HS-27A (cell line): ENCODE measurements at places on chromosomes 11 and 22.

DNA sequence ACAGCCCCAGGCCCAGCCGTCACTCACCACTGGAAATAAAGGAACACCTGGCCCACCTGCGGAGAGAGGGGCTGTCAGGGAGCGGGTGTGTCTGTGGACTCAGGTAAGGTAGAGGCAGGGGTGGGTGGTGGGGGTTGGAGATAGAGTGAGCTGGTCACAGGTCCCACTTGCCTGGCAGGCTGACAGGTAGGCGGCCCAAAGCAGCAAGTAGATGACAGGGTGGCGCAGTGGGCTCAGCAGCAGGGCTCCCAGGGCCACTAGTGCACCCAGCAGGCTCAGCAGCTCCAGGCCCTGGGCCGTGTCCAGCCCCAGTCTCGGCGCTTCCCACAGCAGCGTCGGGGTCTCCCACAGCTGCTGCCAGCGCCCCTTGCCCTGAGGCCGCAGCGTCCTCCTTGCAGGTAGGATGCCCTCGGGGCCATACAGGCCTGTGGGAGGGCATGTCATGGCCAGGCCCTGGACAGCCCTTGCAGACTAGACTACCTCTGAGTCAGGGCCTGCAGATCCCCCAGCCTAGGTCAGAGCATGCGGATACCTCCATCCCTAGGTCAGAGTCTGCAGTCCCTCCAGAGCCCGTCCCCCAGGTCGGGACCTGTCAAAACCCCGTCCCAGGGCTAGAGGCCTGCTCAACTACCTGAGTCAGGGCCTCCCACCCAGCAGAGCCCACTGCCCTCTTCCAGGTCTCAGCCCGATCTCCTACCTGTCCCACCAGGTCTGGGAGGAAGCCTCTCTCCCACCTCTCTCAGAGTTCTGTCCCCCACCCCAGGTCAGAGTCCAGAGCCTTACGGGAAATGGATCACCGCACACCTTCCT, 686 bp downstream of the LMF2 start:
- DNase-seq: no peak

- no peak for DNase-seq
Observed at GRCh38 chr11:120248551-120249278, 8.8 kb downstream of the POU2F3 start.

DNA sequence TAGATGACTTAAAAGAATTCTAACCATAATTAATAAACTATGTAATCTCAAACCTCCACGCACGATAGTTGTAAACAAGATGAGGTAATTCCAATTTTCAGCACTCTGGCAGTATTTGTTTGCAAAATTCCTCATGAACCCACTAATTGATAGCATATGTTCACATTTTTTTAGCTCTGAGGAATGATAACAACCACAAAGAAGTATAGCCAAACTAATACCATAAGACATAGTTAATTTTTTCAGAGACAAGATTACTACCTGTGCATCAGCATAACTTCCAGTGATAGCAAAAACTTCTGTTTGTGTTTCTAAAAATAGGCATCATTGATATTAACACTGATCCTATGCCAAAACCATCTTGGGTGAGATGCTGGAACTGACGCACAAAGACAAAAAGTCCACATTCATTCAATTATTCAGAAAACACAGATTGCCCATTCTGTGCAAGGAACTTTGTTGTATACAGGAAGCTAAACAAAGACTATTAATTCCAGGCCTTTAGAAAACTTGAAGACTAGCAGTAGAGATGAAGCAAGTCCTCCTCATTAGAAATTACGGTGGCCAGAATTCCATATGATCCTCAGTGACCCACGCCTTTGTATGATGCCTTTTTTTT, 57.7 kb downstream of the PDGFD start:
- DNase-seq: no peak

DNA sequence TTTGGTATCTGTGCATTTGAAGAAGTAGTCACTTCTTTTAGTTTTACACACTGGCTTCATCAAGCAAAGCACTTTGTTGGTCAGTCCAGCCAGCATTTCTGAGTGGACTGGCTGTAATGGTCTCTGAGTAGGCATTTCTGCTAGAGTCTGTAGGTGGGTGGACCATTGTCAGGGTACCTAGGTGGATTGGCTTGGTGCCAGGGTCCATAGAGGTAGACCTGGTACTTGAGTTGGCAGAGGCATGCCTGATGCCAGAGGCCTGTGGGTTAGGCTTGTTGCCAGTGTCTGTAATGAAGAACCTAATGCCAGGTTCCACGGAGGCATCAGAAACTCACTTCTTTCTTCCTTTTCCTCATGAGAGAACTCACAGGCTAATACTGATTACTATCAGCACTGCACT, 157.9 kb upstream of the C11orf87 start:
- no peak for DNase-seq

GRCh38 chr11:9315078-9315688, 790 bp upstream of the TMEM41B start:
- DNase-seq: no peak

DNA sequence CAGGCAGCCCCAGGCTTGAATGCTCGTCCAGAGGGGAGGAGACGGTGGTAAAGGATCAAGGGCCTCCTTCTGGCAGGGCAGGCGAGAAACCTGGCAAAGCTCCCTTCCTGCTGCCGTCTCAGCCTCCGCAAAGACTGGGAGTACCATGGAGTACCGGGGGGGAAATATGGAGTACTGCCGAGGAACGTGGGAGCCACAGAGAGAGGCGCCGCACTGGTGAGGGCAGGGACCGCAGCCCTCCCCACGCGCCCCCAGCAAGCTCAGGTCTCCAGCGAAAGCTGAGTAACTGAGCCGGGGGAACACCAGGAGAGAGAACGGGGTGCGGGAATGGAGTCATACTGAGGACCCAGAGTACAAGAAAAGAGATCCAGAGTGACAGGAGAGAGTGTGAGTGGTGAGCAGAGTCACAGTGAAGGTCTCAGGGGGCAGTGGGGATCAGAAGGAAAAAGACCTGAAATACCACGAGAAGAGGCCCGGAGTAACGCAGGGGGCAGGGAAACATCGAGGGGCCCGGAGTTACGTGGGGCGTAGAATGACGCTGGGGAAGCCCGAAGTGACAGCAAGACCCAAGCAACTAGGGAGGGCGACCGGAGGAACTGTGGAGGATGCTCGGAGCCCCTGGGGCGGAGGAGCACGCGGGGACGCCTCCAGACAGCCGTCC, 740 bp downstream of the EML3 start:
- no peak for DNase-seq

DNA sequence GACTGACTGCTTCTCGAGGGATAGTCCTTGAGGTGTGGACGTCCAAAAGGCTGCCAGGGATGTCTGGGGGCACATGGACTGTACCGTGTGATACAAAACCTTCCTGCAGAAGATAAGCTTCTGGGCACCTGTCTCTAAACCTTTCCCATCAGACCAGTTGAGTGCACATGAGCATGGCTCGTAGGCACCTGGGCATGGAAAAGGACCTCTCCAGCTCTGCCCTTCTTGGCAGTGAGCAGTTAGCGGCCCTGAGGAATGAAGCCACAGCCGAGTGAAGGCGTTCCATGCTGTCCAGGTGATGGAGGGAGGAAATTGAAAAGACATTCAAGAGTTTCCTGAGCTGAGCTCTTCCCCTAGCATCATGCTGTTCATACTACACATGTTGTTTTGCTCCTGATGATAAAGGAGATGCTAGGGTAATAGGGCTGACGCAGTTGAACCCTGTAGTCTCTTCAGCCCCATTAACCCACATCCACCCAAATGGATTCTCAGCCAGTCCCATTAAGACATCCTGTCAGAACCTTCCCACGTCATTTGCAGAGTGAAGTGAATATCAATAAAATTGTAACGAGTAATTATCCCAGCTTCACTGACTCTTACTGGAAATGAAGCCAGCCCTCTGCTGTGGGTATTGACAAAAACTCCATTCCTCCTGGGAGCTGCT, 138.6 kb downstream of the KIRREL3 start:
- DNase-seq: no peak

DNA sequence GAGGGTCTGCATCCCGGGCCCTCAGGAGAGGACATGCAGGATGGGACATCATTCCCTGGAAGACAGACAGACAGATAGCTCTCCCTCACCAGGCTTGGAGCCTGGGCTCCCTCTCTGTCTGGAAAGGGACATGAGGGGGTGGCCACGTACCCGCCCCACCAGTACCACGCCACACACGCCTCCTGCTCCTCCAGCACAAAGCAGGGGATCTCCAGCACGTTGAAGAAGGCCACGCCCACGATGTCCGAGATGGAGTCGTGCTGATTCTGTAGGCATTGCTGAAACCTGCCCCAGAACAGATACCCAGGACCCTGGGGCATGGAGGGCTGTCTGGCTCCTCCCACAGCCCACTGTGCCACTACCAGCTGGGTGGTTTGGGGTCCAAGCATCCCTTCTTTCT, 2.2 kb downstream of the PLA2G3 start:
- DNase-seq: no peak

DNA sequence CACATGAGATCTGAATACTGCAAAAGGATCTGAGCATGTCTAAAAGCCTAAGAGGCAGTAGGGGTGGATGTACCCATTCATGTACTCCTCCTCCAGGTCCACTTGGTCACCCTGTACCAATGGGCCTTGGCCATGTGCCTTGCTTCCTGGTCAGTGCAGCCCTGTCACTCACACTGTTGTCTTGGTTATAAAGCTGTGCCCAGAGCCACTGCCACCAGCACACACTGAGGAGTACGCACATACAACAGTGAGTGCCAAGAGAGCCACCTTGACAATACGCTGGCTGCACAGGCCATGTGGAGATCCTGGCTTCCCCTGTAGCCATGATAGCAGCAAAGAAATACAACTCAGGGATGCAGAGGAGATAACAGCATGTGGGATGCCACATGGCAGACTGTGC, 96.4 kb upstream of the LDLRAD3 start:
- no peak for DNase-seq

DNA sequence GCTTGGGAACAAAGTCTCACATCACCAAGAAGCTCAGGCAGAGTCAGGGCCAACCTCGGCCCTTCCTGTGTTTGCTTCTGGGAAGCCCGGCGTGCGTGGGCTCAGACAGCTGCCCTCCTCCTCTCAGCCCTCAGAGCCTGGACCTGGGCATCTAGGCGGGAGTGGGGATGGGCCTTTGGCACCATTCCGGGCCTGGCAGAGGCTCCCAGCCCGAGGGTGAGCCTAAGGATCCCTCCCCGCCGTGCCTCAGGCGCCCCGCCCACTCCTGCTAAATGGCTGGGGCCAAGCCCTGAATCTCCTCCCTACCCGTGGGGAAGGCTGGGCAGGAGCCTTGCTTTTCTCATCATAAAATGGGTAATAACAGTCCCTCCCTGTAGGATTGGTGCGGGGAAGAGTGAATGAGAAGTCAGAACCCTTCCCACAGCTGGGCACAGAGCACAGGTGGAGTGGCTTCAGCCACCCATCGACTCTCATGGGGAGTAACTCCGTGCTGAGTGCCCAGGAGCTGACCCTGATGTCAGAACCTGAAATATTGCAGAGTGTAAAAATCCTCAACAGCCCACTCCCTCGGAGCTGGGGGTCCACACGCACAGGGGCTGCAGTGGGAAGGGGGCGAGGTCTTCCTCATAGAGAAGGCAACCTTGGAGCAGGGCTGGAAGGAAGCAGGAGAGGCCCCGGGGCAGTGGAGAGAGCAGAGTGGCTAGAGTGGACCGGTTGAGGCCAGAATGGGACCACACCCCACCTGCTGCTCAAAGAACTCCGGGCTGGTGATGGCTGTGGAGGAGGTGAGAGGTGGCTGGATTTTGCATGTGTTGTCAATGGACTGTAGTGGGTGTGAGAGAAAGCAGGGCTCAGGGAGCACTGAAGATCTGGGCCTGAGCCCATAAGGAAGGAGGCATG, 18.8 kb upstream of the CDKN1C start:
- DNase-seq: no peak

DNA sequence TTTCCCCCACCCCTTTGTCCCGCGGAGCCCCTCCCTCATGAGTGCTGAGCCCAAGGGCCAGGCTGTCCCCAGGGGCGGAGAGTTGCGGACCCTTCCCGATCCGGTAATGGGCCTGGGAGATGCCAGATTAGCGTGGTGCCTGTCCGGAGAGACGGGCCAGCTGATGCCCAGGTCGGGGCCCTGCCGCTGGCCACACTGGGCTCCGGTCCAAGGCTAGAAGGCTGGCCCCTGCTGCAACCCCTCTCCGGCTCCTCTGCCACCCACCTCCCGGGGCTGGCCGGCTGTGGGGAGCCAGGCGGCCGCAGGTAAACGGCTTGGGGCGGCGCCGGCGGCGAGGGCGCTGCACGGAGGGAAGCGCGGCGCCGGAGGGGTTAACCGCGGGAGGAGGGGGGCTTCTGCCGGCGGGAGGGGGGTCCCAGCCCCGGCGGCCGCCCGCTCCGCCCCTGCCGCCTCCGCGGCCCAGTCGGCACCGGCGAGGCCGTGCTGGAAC, at the start of gene KCNK4:
KCNK4 (plus strand) TSS at position 41 of the 490 bp plus-strand sequence. CDS start 1,717 bp downstream, outside the sequence.
- DNase-seq: no peak

DNA sequence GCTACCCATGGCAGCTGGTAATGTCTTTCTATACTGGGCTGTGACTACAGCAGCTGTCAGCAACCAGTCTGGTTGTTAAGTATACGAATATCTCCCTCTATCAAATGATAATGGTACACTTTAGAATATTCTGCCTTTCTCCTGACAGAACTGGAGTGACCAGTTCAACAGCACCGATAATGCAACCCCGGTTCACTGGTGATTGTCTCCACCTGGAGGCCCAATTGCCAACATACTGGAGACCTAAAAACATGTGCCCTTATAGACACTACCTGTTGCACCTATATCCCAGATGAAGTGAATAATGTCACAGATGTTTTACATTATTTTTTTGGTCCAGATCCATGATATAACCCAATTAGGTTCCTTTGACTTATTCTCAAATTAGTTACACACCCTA, 21.1 kb downstream of the OR5P2 start:
- DNase-seq: no peak

- no peak for DNase-seq
Observed at GRCh38 chr11:43542750-43543712, 137.5 kb upstream of the HSD17B12 start.
